ENCODE measurements at places on chromosomes 6 and 20.

GRCh38 chr6:108556250-108556649 lies 4.5 kb upstream of the FOXO3 start:
- no peak for DNase-seq

DNA sequence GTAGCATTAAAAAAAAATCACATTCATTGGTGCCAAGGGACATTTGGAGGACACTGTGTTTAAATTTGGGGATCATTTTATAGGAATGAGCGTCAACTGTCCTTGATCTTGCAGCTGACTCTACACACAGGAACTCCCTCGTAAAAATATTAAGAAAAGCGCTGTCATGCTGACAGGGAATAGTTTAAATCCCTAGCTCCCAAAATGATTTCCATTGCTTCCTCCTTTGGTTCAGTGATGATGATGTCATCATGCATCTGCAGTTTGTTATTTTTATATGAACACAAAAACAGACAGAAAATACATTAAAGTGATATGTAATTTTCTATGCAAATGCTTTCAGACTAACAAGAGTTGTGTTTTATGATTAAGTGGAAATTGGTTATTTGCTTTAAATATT lies 275.6 kb downstream of the BTBD9 start:
- no peak for DNase-seq

DNA sequence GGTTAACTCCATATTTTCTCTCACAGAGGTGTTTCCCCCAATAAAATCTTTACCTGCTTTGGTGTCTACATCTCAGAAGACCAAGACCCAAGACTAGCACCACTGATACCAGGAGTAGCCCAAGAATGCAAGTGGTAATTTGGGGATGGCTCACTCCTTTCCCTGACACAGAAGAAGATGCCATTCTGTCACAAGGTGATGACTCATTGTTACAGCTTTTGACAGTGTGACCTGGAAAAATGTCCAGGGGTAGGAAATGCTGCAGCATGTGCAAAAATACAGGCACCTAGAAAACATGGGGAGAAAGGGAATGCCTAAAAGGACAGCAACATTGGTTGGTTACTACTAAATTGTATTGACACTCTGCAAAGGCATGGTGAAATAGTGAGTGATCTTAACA lies 254.0 kb upstream of the GJE1 start:
- no peak for DNase-seq

DNA sequence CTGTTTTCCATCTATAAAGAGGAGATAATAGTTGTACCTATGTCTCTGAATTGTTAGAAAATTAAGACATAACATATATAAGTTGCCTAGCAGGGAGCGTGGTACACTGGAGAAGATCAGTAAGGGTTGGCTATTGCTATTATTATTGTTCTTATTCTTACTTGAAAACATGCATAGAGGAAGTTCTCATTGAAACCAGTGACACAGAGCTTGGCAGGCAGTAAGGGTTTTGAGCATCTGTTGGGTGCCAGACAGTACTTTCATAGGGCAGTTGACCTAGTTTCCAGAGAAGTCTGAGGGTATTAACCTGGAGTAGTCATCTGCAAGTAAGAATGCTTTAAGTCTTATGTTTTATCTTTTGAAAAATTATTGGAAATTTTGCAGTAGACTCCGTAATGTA lies 13.3 kb upstream of the SGK1 start:
- no peak for DNase-seq

DNA sequence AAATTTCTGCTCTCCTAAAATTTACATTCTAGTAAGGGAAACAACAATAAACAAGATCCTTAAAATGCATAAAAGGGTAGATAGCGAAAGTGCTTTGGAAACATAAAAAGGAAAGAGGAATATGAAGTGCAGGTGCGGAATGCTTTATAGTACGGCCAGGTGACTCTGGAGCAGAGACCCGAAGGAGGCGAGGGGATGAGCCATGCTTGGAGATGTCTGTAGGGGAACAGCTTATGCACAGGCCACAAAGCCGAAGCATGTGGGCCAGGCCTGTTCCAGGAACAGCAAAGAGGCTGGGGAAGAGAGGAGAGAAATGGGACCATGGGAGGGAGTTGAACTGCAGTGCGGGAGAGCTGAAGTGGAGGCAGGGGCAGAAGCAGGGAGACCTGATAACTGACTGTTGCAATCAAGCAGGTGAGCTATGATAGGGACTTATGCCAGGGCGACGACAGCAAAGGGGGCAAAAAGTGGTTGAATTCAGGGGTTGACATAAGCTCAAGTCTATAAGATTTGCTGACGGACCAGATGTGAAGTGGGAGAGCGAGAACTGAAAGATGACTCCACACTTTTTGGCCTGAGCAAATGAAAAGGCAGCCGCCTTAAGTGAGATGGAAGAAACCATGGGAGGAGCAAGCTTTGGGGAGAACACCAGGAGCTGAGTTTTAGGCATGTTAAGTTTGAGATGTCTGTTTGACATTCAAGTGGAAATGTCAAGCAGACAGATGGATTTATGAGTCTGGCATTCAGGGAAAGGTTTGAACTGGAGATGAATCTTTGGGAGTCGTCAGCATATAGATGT lies 83.1 kb downstream of the CNBD2 start:
- DNase-seq: no peak

DNA sequence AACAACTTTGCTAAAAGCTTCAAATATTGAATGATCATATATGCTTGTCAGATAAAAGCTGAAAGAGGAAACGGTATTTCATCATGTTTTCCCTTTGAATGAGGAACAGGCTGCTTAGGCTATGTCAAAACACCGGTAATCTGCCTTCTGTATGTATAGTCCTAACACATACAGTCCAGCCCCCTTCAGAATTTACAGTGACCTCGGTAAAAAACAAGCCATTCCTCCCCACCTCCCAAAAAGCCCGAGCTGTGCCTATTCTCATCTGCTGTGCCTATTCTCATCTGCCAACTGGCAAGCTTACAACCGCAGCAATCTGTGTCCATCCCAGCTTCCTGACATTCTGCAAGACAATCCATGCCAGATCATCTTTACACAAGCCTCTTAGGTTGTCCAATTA lies 26.8 kb upstream of the UBE2J1 start:
- DNase-seq: no peak

GRCh38 chr20:50269091-50270033 lies 78.7 kb downstream of the CEBPB start:
- DNase-seq: no peak

DNA sequence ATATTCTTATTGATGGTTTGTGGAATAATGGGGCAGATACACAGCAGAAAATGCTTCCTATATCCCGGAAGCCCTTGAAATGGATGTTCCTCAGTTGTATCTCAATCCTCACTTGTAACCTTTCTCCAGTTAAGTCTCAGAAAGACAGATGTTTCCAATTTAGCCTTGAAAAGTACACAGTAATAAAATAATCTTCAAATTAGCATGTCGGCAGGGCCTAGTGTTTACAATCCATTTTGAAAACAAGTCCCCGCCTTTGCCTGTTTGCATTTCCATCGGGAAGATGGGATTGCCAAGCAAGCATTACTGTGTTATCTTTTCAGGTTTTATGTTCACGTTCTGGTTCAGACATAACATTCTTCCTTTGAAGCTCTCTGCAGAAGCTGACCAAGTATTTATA lies 41.5 kb downstream of the SNRNP48 start:
- DNase-seq: no peak

DNA sequence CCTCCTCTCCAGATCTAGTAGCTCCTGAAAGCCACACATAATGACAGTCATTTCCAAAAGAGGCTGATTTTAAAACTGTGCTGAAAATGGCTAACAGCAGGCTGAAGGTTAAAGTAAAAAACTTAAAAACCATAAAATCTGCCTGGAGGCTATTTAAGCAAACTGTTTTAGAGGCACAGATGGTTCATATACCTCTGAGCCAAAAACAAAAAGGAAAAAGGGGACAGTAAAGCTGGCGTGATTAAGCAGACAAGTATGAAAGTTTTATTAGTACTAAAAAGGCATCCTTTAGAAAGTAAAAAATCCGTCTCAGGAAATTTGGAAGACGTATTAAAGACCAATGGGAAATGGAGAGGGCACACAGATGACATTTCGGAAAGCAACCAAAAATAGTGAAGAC lies 55.8 kb downstream of the SOBP start:
- DNase-seq: no peak

DNA sequence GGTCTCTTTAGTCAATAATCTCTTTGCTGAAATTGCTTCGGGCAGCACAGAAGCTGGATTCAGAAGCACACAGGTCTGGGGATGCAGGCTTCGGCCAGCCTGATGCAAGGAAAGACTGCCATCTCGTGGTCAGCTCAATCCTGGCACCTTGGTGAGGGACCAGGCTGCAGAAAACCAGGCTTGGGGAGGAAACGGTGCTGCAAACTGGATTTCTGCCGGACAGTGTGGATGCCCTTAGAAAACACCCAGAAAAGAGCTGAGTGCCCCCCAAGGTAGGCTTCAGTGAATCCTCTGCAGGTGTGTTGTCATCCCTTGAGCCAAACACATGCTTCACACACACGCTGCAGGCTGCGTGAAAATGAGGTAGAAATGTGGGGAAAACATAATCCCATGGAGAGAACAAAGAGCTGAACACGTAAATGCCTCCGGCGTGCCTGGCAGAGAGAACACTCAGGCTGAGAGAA lies 89.8 kb upstream of the PAX1 start:
- peak; percentile 25 for DNase-seq

All from SJSA1 (cell line).